ENCODE measurements at places on chromosomes 5 and 9.

DNA sequence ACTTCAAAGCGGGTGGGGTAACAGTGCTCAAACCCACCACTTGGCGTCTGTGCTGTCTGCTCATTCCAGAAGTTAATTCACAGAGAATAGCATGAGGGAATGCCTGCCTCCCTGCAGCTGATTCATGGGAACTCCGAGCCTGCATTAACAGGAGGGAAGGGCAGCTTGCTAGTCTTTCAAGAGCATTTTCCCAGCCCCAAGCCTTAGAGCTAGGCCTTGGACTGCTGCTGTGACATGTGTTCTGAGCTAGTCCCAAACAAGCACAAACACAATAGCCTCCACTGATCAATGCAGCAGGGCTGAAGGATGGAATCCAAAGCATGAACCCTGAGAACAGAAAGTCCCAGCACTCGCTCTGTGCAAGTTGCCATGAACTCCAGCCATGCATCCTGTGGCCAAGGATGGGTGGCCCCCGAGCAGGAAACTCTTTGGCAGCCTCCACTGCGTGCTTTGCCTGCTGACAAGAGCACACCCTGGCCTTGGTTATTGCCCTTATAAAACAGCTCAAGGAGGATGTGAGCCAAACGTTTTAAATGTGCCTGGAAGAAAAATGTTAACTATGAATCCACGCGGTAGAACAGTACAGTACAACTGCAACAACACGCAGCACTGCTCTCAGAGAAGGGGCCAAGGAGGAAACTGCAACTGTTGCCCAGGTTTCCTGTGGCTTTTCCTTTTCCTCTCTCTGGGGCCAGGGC, 653.1 kb upstream of the KLF4 start:
- peak; percentile 11 for DNase-seq

GRCh38 chr9:69932901-69933300, 110.7 kb upstream of the MAMDC2 start:
- DNase-seq = peak; percentile 24

GRCh38 chr5:15932066-15932465, 247.5 kb downstream of the MARCHF11 start:
- DNase-seq = no peak

DNA sequence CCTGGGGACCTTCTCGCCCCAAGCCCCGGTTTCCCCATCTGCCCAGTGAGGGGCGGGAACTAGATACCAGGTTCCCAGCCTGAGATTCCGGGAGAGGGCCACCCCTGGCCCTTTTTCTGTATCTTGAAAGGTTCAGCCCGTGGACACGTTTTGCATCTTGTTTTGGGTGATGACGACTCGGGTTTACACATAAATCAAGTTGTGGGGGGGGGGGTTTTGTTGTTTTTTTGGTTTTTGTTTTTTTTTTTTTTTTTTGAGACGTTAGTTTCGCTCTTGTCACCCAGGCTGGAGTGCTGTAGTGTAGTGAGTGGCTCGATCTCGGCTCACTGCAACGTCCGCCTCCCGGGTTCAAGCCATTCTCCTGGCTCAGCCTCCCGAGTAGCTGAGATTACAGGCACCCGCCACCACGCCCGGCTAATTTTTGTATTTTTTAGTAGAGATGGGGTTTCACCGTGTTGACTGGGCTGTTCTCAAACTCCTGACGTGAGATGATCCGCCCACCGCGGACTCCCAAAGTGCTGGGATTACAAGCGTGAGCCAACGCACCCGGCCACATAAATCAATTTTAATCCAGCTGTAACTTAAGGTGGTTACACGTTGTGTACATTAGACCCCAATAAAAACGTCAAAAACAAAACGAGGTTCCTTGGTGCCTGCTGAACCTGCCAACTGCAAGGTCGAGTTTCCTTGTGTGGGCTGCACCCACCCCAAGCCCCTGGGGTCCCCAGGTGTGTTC, 1.1 kb upstream of the BRD3 start:
- DNase-seq = no peak

DNA sequence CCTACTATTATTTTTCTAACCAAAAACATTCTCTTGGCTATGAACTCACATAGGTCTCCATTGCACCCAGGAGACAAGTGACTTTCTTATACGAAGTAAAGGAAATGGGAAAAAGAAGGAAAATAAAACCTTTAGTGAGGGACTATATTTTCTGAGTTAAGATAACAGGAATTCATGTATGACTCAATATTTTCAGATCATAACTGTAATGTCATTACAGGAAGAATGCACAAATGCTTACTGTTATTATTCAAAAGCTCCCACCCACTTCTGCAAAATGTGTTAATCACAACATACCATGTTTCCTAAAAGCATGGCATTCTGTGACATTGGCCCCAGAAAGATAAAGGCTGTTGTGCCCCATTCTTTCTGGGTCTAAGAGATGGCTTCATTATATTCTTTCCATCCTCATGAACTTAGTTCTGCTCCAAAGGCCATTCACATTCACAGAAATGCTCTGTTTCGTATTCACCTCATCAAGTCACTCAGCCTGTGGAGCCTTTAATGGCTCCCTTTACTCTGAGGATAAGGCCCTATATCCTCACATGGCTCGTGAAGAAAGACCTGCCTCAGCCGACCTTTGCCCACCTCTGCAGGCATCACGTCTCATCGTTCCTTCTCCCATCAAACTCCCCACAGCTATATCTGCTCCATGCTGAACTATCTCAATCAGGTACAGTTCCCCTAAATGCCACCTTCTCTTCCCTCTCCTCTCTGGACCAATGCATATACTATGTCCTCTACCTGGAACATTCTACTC, 77.0 kb downstream of the ABCA1 start:
- DNase-seq = no peak

DNA sequence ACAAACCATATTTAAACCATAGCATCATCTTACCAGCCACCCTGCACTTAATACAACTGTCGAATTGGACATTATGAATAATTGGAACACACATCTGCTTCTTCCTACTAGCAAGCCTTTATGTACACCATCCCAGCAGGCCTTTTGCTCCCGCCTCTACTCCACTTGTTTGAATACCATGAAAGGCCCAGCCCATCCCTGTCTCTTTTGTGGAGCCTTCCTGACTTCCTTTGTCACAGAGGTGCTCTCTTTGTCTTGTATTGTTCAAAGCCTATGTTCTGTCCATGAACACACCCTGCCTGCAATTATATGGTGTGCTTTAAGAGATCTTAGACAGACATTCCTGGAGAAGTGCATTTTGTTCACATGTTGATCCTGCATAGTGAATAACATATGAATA, 465.7 kb downstream of the DIRAS2 start:
- no peak for DNase-seq

DNA sequence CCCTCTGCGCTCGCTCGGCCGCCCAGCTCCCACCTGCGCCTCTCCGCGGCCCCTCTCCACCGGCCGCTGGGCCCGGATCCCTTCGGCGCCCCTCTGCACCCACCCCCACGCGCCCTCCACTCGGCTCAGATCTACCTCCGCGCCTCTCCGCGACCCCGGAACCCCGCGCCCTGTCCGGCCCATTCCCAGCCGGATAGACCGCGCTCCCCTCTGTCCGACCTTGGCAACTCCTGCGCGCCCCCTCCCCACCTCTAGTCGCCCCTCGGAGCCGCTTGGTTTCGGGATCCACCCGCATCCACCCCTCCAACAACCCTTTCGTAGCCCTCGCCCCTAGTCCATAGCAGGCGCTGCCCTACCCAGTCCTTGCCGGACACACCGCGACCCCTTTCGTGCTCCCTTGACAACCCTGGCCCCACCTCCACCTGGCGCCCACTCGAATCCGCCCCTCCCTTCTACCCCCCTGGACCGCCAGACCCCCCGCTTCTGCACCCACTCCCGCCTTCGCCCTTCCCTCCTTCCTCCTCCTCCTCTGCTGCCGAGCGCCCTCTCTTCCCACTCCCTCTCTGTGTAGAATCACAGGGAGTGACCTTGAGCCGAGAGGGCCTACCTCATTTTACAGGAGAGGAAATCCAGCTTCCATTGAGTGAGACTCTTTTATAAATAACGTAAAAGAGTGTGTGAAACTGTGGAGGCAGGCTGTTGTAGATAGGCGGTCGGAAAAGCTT, 525 bp upstream of the AK3 start:
- DNase-seq = no peak

DNA sequence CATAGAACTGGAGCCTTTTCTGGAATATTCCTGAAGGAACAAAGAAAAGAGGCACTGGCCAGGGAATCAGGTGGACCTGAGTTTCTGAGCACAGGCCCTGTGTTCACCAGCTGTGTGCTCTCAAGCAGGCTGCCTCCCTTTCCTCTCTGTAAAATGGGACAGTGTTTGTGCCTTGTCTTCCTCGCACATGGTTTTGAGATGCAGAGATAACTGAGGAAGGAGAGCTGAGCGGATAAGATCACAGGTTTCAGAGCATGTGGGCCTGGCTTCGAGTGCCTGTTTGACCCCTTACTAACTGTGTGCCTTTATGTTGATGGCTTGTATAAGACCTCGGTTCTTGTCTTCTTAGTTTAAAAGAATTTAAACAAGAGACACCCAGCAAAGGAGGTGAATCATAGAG, 46.2 kb upstream of the HAND1 start:
- DNase-seq = no peak

DNA sequence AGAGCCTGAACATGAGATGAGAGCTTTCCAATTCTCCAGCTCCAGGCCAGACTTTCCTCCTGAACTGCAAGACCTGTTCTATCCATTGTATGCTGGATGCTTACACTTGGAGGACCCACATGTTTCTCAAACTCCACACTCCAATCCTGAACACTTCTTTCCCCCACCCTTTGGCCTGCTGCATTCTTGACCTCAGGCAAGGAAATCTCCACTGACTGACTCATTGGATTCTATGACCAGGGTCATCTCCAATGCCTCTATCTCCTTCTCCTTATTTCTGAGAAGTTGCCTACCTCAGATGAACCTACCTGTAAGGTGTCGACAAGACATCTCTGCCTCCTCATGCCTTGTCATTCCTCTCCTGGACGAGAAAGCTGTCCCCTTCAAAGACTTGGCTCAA, 153.6 kb downstream of the CRB2 start:
- DNase-seq = no peak

- no peak for DNase-seq
These were observed 8.9 kb upstream of the PKD2L2 start for GRCh38 chr5:137880313-137880712.

DNA sequence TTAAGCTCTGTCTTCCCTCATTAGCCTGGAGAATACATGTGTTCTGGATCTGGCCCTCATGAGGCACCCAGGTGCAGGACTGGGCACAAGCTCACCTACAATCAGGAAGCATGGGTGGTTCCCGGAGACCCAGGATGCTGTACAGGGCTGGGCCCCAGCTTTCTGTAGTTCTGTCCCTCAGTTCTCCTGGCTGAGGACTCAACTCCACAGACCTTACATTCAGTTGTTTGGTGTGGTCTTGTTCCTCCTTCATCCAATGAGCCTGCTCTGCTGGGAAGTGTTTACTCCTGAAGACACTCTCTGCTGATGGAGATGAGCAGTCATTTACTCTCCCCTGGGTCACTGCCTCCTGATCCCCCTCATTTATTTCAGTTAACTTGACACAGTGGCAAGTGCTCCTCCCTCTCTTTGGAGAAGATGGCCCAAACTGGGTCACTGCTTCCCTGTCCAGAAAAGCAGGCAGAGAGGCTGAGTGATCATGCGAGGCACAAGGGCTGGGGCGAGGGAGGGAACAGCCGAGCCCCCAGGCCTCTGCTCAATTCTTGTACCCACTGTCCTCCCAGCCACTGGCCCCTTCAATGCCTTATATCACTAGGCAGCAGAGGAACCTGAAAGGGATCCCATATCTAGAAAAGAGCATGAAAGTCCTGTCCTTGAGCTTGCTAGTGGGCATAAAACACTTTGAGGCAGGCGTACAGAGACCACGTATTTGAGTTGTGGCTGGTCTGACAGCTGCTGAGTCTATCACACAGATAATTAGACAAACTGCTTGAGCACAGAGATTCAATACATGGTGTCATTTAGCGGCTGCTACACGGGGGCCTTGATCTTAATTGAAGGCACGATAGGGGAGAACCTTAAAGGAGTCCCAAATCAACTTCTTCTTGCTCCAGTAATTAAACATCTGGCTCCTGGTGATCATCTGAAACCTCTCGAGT, 221.7 kb downstream of the FSTL4 start:
- no peak for DNase-seq

DNA sequence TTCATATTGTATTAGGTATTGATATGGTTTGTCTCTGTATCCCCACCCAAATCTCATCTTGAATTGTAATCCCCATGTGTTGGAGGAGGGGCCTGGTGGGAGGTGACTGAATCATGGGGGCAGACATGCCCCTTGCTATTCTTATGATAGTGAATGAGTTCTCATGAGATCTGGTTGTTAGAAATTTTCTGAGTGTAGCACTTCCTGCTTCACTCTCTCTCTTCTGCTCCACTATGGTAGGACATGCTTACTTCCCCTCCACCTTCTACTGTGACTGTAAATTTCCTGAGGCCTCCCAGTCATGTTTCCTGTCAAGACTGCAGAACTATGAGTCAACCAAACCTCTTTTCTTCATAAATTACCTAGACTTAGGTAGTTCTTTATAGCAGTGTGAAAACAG, 187.4 kb upstream of the SLC24A2 start:
- DNase-seq = no peak

DNA sequence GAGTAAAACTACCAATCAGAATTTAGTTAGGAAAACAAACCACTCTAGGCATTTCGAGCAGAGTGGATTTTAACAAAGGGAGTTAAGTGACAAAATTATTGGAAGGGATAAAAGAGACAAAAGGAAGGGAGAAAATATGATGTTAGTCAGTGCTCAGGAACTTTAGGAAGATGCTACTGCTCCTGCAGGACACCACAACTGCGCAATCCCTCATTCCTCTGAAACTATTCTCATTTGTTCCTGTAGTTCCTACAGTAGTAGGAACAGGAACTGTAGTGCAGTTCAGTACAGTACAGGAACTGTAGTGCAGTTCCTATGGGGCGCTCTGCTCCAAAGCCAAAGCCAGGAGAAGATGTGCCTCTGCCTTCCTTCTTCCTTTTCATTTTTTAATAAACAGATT, 29.9 kb upstream of the MEGF10 start:
- no peak for DNase-seq

DNA sequence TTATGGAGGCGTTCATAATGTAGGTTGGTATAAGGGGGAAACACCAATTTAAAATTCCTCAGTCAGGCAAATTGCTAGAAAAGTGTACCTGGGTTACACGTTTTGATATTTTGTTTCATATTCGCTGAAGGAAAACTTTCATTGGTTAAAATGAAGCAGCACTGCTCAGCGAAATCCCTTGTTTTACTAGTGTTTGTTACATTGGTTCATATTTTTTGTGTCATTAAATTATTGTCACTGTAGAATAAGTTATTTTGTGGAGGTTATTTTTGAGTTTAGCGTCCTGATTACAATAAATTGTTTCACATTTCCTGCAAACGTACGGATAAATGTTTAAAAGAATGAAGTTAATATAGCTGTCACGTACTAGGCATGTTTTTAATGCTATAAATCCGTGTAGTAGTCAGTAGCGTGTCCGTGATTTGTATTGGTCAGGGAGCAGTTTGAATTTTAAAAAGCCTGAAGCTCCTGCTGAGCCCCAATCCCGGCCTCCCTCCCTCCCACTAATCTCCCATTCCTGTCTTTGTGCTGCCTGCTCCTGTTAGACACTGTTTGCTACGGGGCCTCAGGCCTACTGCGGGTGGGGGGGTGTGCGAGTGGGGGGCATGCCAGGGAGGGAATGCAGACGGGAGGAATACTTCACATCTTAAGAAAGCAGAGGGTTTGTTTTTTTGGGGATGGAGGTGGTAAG, 2.0 kb downstream of the NIPBL start:
- no peak for DNase-seq

All from MM.1S (cell line).